ENCODE measurements at places on chromosomes 2 and 18.

- no peak for DNase-seq
Observed at GRCh38 chr2:19733951-19734425, 167.8 kb downstream of the TTC32 start.

- no peak for DNase-seq
Observed at GRCh38 chr2:8437228-8437948, 244.5 kb upstream of the ID2 start.

DNA sequence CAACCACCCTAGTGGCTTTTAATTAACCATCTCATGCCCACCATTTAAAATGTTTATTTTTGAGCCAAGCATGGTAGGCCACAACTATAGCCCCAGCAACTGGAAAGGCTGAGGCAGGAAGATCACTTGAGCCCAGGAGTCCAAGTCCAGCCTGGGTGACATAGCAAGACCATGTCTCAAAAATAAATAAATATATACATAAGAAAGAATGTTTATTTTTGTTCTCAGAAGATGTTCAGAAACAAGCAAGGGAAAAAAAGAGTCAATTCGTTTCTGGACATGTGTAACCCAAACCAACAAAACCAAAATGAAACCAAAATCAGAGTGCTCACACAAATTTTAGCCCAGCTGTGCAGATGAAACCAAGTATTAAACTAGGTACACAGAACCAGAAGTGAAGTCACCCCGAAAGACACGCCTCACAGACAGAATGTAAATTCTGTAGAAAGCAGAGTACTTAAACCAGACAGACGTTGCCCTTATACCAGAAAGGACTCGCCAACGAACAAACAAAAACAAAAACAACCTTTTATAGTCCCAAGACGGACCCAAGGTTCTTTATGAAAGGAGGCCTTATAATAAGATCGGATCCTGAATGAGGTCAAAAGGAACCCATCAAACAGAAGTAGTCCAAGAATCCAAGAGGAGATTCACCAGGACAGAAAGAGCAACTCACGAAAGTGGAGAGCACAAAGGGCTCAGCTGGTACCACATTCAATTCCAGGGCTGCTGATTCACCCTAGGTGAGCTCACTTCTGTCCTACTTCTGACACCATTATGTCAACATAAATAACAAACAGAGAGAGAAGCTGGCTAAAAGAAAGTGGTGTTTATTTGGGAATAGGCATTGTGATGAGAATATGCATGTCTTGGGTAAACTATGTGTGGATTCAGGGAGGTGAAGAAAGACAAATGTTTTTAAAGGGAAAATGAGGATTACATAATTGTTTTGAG lies 31.8 kb upstream of the MTCL1 start:
- DNase-seq = no peak

DNA sequence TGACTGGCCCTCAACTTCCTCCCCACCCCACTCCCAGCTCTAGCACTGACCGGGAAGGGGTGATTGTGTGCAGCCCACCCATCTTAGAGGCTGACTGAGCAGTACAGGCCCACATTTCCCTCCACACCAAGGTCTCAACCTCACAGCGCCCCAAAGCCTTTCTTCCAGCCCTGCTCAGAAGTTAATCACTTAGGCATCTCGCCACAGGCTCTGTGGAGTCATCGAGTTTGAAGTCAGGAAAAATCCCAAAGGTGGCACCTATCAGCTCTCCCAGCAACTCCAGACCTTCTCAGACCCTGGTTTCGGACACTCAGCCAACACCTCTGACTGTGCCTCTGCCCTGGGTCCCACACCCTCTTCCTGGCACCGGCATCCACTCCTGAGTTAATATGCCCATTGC lies 43.0 kb upstream of the GLI2 start:
- no peak for DNase-seq

- DNase-seq = no peak
Observed at GRCh38 chr2:187532333-187533120, 21.7 kb downstream of the TFPI start.

- DNase-seq = no peak
Observed at GRCh38 chr2:149094217-149095015, 55.9 kb downstream of the LYPD6B start.

GRCh38 chr2:200172944-200173581 lies 133.4 kb upstream of the SPATS2L start:
- DNase-seq = no peak

DNA sequence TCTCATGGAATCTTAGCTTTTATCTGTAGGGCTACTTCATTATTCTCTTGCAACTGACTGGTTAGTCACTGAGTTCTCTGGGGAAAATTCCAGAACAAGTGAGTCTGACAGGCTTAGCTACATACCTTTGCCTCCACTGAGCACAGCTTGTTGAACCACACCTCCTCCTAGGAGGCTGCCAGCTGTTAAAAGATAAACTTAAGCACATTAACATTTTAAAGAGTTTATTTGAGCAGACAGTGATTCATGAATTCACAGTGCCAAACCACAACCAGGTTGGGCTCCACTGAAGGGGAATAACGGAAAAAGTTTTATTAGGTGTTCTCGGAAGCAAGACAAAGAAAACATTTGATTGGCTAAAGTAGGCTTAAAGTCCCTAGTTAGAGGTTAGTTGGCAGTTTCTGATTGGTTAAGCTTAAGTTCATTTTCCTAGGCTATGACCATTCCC lies 12.5 kb upstream of the SLC38A11 start:
- no peak for DNase-seq

- no peak for DNase-seq
Observed at GRCh38 chr18:69943021-69943420, 4.7 kb downstream of the CD226 start.

DNA sequence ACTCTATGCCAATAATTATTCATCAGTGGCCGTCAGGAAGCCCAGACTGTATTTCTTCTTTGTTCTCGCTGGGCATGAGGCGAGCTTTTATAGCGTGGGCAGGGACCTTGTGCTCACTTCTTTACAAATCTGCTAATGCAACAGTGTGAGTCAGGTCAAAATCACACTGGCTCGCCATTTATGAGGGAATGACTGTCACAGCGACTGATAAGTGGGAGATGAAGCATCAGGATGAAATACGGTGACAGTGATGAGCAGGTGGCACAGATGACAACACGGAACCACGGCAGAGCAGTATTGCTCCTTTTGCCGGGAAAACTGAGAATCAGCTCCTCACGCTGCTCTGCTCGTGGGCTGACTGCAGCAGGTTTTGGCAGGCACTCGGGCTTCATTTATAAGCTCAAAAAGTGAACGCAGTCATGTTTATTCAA lies 20.5 kb downstream of the TYMS start:
- DNase-seq = no peak

DNA sequence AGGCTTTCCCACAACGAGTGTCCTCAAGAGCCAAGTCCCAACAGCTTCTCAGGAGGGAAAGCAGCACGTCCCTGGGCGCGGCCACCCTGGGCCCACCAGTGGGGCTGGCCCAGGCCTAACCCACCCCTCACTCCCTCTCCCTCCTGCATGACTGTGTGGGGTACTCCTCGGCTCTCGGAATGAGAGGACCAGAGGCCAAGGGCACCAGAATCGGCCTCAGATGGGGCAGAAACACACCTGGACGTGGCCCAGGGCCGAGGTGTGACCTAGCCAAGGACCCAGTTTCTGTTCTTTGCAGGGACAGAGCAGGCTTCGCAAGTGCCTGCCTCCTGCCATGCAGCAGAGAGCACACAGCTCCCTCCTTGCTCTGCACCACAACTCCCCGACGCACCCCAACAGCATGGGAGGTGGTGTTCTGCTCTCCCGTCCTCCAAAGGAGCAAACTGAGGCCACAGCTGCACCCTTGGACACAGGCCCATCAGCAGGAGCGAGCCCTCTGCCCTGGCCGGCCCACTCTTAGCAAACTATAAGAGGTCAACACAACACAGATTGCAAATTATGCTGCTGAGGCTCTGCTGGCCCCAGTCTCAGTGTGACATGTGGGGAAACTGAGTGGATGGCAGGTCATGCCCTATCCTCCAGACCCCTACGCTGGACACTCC lies 19.7 kb downstream of the HS6ST1 start:
- DNase-seq = no peak

GRCh38 chr18:79530821-79531220 lies 135.1 kb downstream of the NFATC1 start:
- DNase-seq = no peak

- no peak for DNase-seq
Observed at GRCh38 chr2:105081006-105081601, 43.2 kb downstream of the MRPS9 start.

DNA sequence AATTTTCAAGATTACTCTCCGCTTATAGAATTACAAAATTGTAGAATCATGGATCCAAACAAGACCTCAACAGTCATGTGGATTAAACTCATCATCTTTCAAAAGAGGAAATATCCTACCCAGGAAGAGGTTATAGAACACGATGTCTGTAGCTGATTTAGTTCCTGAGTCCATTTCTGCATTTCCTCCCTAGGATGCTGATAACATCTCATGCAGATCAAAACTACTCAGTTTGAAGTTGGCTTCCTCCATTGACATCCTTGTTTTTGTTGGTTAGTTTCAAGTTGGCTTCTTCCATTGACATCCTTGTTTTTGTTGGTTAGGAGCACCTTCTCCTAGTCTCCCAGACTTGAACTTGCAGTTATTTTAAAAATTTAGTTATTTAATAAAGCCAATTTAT lies 147.5 kb downstream of the PARD3B start:
- DNase-seq = no peak

DNA sequence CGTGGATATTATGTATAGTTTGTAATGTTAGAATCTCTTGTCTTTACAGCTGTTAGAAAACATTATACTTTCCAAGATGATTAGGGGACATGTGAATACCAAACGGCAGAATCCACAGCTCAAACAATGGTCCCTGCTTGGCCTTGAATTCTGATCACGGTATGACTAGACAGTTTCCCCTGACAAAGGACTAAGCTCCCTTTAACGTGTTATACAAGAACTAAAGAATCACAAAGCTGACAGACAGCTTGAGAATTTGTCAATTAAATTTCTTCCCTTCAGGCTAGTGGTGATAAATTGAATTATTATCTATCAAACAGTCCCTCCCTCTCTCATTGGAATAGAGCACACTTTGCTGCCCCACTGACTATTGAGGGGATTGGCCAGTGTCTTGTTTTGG lies 359.2 kb upstream of the ID2 start:
- no peak for DNase-seq

DNA sequence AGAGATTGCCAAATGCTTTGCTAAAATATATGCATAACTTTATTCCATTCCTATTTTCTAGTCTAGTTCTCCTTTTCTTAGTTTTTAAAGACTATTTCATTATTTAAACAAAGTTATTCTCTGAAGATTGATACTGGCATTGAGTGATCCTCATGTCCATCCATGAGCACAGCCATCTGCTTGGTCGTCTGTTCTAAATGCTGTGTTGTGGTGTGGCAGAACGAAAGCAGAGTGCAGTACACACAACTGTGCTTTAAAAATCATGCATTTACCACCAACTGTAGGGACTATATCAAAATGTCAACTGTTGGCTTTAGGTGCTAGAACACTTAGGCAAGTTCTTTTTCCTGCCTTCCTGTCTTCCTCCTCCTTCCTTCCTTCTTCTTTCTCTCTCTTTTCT lies 226.6 kb downstream of the ACKR3 start:
- DNase-seq = no peak

GRCh38 chr2:83827618-83828017 lies 631.5 kb downstream of the SUCLG1 start:
- DNase-seq = no peak

All from NCI-H1048 (cell line).